ENCODE measurements at places on chromosomes 11 and 22.
A peak's percentile ranks its signal among the peaks of the same experiment; 100 is the strongest.

DNA sequence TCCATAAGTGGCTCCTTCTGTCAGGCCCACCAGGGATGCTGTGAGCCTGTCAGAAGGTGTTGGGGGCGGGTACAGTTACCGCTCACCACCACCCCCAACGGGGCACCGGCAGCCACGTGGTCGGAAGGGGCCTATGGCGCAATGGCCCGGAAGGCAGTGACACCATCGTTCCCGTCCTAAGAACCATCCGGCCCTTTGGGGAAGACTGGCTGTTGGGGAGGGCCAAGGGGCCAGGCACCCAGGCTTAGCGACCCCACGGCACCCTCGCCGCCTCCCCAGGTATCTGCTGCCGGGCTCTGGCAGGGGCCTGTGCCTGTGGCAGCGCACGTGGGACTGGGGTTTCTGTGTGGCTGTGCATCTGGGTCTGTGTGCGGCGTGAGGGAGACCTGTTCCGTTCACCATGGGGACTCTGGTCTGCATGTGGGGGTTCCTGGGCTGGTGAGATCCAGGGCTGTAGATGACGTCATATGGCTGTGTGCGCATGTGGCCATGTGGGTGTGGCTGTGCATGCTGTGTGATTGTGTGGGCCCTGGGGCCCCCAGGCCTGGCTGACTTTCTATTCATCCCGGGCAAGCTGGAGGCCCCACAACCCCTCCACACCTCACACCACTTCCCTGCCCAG, 717 bp downstream of the OSM start:
- DNase-seq: peak; percentile 78

DNA sequence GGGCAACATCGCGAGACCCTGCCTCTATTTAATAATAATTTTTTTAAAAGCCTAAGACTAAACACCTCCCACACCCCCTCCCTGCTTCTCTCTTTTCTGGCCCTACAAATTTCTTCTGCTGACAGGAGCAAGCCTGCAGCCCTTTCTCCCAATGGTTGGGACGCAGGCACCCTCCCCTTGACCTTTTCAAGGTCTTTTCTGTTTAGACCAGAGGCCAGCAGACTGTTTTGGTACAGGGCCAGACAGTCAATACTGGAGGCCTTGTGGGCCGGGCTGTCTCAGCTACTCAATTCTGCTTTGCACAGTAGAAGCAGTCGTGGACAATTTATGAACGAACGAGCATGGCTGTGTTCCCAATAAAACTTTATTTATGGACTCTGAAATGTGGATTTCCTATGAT, 92.3 kb downstream of the SCN3B start:
- no peak for DNase-seq

GRCh38 chr11:45386972-45387371, 100.8 kb upstream of the SYT13 start:
- DNase-seq: no peak

- no peak for DNase-seq
These were observed 11.8 kb upstream of the APLNR start for GRCh38 chr11:57248780-57249383.

- no peak for DNase-seq
These were observed 13.6 kb downstream of the PNPLA5 start for GRCh38 chr22:43878079-43878795.

- no peak for DNase-seq
These were observed 81.9 kb downstream of the UVRAG start for GRCh38 chr11:75896843-75897419.

DNA sequence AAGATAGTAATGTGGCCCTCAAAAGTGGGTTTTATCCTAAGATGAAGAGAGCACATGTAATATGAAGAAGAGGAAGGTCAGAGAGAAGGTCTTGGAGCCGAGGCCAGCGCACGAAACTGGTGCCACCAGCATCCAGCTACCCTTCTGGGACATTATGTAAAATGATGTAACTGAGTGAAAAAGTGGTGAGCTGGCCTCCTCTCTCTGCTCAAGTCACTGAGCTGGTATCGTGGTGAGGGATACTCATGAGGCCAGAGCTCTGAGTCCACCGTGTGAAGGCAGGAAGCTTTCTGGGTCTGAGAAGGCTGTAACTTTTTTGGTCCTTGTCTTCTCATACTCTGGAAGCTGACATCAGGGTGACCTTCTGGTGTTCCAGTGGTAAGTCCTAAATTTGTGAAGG, 25.1 kb downstream of the RNF185 start:
- no peak for DNase-seq

- DNase-seq: no peak
These were observed 1.9 kb upstream of the ZBTB16 start for GRCh38 chr11:114057605-114058004.

GRCh38 chr11:116927163-116927974, 89.9 kb upstream of the APOA1 start:
- no peak for DNase-seq

GRCh38 chr11:117478926-117479325, 151.3 kb downstream of the CEP164 start:
- DNase-seq: no peak

DNA sequence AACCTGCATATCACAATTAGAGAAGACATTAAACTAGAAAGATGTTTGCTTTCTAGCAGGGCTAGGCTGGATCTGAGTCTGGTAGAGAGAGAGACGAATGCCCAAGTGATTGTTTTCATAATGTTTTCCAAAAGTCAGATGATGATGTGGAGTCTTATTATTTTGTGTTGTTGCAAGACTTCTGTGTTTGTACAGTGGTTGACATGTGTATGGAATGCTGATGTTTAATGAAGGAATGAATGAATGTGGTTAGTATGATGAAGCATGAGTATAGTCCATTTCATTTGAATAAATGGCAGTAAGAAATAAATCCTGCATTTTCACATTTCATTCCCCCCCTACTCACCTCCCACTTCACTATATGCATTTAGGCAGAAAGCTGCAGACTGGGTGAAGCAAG, 69.6 kb downstream of the PPP2R1B start:
- no peak for DNase-seq

- no peak for DNase-seq
These were observed 89.7 kb upstream of the CARD18 start for GRCh38 chr11:105229257-105229656.

GRCh38 chr22:46078241-46079092, 71.9 kb upstream of the PPARA start:
- no peak for DNase-seq

- DNase-seq: no peak
These were observed 2.2 kb downstream of the RPL3 start for GRCh38 chr22:39317084-39317774.

DNA sequence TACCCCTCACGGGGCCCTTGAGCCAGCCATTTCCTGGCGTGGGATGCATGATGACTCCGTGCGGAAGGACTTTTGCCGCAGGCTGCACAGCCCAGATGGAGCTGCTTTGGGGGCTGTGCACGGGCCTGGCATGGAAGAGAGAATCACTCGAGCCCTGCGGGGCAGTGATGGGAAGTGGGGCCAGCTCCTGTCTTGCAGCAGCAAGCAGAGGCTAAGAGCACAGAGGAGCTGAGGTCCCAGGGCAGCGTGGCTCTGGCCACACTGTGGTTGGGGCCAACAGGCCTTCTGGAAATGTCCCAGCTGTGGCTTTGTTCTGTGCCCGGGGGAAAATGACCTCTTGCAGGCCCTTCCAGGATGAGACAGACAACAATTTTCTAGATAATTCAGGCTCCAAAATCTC, 92.7 kb upstream of the TIMP3 start:
- no peak for DNase-seq

DNA sequence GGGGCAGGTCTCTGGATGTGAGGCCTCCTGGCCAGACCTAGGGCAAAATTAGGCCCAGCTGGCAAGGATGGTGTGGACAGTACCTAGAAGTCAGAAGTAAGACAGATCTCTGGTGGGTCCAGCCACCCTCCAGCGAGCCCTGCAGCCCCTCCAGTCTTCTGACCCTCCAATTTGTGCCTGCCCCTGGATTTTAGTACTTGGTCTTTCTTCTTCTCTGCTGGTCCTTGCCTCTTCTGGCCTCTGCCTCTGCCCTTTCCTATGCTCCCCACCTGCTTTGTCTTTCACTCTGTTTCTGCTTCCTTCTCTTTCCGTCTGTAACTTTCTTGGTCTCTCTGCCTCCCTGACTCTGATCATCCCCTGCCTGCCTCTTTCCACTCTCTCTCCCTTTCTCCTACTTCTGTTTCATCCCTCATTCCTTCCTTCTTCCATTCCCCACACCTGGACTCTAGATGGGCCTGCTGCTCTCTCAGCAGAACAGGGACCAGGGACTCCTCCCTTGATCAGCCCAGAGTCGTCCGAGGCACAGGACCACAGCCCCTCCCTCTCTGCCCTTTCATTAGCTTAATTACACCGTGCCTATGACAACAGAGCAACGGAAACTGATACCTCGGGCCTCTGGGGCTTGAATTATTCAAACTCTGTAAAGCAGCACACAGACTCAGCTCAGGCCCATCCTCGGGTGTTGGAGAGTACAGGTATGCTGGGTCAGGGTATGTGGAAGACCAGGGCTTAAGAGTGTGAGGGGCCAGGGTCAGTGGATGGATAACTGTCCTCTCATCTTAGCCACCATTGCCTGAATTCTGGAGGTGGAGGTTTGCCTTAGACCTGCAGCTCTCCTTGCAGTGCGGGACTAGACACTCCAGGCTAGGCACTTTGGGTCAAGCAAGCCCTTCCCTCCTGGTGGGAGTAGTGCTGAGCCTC, at the start of gene CHRNA10:
CHRNA10 (minus strand) TSS at position 51 of the 921 bp plus-strand sequence. CDS start 72 bp downstream, outside the sequence.
- no peak for DNase-seq

DNA sequence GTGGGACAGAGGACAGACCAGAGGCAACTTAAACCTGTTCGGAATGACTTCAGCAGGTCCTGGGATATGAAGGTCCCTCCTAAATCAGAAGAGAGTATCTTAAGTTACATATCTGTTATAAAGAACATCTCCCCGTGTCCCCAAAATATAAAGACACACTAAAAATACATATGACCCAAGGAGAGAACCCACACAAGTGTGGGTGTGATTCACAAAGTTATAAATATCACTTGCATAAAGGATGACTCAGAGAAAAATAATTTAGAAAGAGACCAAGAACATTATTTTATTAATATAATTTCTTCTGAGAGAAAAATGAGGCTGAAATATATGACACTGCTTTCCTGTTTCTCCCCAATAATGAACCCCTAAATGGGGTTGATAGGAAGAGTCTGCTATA, 14.2 kb downstream of the OR5B21 start:
- no peak for DNase-seq

DNA sequence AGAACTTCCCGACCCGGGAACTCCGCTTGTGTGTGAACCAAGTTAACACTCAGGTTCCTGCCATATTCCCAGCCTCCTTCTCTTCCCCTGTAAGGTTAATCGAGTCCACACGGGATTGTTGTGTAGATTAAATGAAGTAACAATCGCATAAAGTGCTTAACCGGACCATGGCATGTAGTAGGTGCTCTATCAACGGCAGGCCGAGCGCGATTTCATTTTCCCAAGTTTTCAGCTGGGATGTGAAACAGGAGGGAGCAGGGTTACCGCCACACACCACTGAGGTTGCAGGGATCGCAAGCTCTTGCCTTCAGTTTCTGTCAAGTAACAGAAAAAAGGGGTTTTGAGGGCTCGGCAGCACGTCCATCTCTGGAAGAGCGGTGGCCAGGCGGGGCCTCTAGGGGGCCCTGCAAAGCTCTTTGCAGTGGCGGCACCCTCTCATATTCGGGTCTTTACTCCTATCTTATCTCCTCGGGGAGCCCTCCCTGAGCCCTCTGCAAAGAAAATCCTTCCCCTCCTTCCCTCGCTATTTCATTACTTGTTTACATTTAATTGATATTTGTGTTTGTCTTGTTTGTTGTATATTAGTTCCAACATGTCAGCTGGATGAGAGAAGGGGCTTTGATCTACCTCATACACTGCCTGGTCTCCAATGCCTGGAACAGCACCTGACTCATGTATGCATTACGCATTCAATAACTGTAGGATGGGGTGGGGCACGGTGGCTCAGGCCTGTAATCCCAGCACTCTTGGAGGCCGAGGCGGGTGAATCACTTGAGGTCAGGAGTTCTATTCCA, 816 bp upstream of the PLEKHA7 start:
- no peak for DNase-seq

DNA sequence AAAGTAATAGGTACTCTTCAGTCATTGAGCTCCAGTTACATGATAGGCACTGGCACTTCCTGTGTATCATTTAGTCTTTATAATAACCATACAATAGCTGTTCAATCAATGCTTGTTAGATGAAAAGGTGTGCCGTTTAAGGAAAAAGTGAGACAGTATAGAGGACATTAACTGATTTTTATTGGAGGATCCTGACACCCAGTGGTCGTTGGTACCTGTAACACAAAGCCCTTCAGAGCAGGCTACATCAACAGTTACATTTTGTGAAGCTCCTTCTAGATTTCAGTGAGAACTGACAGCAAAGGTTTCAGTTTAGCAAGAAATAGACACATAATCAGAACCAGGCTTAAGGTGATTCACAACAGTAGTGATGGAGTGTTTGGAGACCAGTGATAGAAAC, 44.2 kb downstream of the CCDC81 start:
- DNase-seq: no peak

GRCh38 chr22:31743871-31744270, 6.1 kb downstream of the PRR14L start:
- no peak for DNase-seq

DNA sequence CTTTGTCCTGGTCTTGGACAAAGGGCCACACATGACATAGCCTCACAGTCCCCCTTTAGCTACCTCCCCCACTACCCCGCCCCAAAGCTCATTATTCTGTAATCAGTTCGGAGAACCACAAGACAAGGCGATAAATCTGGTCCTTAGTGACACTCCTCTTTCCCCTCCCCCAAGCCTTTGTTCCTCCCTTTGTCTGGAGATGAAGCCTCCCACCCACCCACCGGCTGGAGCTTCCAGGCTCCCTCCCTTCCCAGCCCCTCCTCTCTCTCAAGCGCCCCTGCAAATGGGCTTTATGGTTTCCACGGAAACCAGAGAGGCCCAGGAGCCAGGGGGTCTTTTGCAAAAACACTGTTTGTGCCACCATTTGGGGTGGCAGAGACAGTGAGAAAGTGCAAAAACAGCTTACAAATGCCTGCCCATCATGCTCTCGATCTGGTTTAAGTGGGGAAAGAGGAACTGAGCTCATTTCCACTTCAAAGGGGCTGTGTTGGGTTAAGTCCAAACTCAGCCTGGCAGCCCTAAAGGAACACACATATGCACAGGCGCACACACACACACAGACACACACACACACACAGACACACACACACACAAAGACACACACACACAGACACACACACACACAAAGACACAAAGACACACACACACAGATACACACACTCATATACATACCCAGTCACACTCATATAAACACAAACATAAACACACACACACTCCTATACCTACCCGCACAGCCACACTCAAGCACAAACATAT, 23.5 kb downstream of the APLNR start:
- DNase-seq: no peak

GRCh38 chr22:19869497-19870152, 15.0 kb upstream of the GNB1L start:
- DNase-seq: no peak

DNA sequence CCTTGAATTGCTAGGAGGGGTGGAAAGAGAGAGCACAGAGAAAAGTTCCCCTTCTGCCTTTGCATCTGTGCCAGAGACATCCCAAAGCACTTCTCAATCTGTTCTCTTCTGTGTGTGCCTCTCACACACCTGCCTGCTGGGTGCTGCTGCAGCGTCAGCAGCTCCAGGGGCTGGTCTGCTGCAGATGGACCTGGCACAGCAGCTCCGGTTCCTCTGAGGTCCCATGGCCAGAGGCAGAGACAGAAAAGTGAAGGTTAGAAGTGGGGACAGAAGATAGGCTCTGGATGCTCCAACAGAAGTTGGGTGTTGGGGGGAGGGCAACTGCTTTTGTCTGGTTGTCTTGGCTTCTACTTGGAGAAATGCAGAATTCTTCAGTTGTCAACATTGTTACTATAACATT, 48.9 kb upstream of the KIRREL3 start:
- DNase-seq: no peak

GRCh38 chr11:63802637-63803414, 10.4 kb upstream of the SPINDOC start:
- no peak for DNase-seq

- DNase-seq: no peak
These were observed 79.6 kb downstream of the BBOX1 start for GRCh38 chr11:27120211-27120610.

Data from stimulated activated CD4-positive, alpha-beta T cell treated with anti-CD3 and anti-CD28 coated beads, Interleukin-1b, Interleukin-23, amount 100 ng/mL, for 4 hours (primary cell).